ENCODE measurements at places on chromosomes 12 and 14. TPM values are rescaled to one million over a fixed set of nuclear protein-coding genes. Genes with fewer than 3 reads are reported as not detected.
A peak's percentile ranks its signal among the peaks of the same experiment; 100 is the strongest.

AGAP2 gene
- total RNA-seq = 54.4 TPM

GRCh38 chr12:119008691-119009221 lies 27.4 kb downstream of the SRRM4 start:
- peaks cover 37% of the 10 kb centered on the region for H3K27me3 ChIP-seq
- H3K4me1 ChIP-seq = no peaks in the 10 kb centered on the region
- H3K27ac ChIP-seq = no peak overlapping the region
- DNase-seq = no peak
- H3K36me3 ChIP-seq = peaks cover 48% of the 10 kb centered on the region

TRHDE gene
- not detected for total RNA-seq

TMEM120B gene
- total RNA-seq = 14.4 TPM

DNA sequence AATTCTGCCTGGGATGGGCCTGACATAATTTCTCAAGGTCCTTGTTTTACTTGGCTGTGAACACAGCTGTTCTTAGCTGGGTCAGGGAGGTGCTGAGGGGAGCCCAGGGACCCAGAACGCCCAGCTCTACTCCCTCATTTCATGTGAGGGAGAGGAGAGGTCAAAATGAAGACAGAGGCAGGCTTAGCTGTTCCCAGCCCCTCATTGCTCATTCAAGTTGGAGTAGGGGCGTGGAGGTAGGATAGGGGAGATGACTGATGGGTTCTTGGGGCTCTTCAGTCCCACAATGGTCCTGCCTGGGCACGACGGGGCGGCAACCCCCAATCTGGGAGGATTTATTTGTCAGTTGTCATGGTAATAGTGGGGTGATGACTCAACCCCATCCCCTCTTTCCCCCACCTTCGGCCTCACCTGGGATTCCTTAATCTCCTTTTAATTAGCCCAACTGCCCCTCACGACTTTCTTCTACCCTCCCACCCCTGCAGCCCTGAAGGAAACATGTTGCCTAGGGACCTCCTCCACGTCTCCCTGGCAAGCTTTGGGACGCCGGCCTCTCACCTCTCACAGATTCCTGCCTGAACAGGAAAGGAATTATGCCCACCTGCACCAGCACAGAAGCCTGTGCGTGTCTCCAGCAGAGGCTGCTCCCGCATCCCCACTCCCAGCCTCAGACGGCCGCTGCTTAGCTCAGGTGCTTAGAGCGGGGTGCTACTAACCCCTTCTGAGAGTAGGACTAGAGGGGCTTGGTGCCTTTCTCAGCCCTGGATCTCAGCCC lies 10.2 kb downstream of the SPRYD3 start:
- no peak overlapping the region for H3K4me3 ChIP-seq
- no peaks in the 10 kb centered on the region for H3K27me3 ChIP-seq
- H3K27ac ChIP-seq = no peak overlapping the region
- no peak for DNase-seq

GRCh38 chr12:58615047-58615446 lies 305.3 kb downstream of the LRIG3 start:
- H3K4me1 ChIP-seq = no peaks in the 10 kb centered on the region
- H3K4me3 ChIP-seq = no peak overlapping the region
- H3K27ac ChIP-seq = no peak overlapping the region
- H3K27me3 ChIP-seq = peaks cover 4% of the 10 kb centered on the region
- no peak for DNase-seq

DNA sequence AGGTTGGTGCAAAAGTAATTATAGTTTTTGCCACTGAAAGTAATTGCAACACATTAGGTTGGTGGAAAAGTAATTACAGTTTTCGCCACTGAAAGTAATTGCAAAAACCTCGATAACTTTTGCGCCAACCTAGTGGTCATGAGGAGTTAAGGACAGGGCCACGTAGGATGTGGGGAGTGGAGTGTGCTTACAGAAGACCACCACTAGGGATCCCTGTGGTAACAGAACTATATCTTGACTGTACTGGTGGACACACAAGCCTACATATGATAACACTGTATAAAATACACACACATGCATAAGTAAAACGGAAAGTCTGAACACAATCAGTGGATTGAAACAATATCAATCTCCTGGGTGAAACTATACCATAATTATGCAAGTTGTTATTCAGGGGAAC lies 187.4 kb upstream of the ABCD2 start:
- DNase-seq = no peak
- H3K4me3 ChIP-seq = no peak overlapping the region
- no peaks in the 10 kb centered on the region for H3K4me1 ChIP-seq
- H3K27ac ChIP-seq = no peak overlapping the region
- no peaks in the 10 kb centered on the region for H3K36me3 ChIP-seq

GRCh38 chr14:23478109-23478759 lies 8.7 kb downstream of the NGDN start:
- DNase-seq = peak; percentile 38
- no peak overlapping the region for H3K27ac ChIP-seq
- no peak overlapping the region for H3K4me3 ChIP-seq
- peaks cover 15% of the 10 kb centered on the region for H3K36me3 ChIP-seq
- peaks cover 7% of the 10 kb centered on the region for H3K4me1 ChIP-seq

CDH24 gene
- total RNA-seq = 0.96 TPM

ACAD10 gene
- 57.3 TPM for total RNA-seq

GRCh38 chr12:41795910-41796309 lies 348.8 kb downstream of the GXYLT1 start:
- H3K4me1 ChIP-seq = no peaks in the 10 kb centered on the region
- no peaks in the 10 kb centered on the region for H3K36me3 ChIP-seq
- peaks cover 7% of the 10 kb centered on the region for H3K27me3 ChIP-seq
- H3K4me3 ChIP-seq = no peak overlapping the region
- DNase-seq = no peak

GRCh38 chr12:129903092-129903945 lies 506 bp downstream of the TMEM132D start:
- H3K27me3 ChIP-seq = peaks cover 35% of the 10 kb centered on the region
- no peaks in the 10 kb centered on the region for H3K4me1 ChIP-seq
- H3K27ac ChIP-seq = no peak overlapping the region
- H3K4me3 ChIP-seq = no peak overlapping the region

DNA sequence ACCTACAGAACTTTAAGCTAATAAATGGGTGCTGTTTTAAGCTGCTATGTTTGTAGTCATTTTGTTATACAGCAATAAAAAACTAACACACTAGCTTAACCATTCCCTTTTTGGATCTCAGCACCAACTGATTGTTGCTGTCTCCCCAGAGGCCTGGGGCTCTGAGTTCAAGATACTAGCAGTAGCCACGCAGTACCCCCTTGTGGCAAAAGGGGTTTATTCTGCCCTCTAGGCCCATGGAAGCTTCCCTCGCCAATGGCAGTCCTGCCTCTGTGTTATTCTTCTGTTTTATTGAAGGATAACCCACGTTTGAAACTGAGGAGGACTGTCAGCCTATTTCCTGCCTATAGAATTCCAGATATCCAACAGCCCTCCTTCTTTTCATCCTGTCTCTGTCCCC lies 455.3 kb upstream of the ATP2B1 start:
- no peaks in the 10 kb centered on the region for H3K36me3 ChIP-seq
- H3K27me3 ChIP-seq = peaks cover 4% of the 10 kb centered on the region
- no peak overlapping the region for H3K27ac ChIP-seq
- H3K4me3 ChIP-seq = no peak overlapping the region

DNA sequence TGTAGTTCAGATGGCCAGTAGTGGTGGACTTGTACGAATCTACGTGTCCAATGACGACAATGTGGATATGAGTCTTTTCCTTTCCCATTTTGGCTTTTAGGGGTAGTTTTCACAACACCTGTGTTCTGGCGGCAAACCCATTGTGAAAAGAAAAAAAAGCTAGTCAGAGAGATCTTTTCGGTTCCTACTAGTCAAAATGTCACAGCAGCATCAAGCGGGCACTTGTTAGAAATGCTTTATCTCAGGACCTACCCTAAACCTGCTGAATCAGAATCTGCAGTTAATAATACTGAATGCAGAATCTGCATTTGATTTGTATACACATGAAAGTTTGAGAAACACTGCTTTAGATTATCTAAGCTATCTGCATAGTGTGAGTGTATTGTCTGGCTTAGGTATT lies 18.3 kb downstream of the AEBP2 start:
- H3K27me3 ChIP-seq = no peaks in the 10 kb centered on the region
- peak overlapping the region; percentile 84 for H3K27ac ChIP-seq
- H3K4me3 ChIP-seq = peak overlapping the region; percentile 7

BAZ1A gene
- 44.5 TPM for total RNA-seq

DNA sequence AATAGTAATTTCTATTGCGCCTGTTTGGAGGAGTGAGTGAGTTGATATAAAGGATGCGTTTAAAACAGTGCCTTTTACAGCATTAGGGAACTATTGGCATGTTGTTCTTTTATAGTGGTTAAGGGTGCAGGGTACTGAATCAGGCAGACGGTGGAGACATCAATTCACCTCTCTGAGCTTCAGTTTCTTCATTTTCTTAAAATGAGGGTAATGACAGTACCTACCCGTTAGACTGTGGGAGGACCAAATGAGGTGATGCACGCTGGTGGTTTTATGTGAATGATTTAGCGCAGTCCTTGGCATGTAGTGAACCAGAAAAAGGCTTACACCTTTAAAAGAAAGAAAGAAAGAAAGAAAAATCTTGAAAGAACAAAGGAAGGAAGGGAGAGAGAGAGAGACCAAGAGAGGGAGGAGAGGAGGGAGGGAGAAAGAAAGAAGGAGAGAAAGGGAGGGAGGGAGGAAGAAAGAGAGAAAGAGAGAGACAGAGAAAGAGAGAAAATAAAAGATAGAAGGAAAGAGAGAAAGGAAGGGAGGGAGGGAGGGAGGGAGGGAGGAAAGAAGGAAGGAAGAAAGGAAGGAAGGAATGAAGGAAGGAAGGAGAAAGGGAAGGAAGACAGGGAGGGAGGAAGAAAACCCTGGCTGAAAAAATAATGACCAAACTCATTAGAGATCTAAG lies 22.2 kb upstream of the CCND2 start:
- peak overlapping the region; percentile 71 for H3K4me3 ChIP-seq
- peaks cover 8% of the 10 kb centered on the region for H3K4me1 ChIP-seq
- no peak for DNase-seq
- peak overlapping the region; percentile 62 for H3K27ac ChIP-seq

All from naive thymus-derived CD8-positive, alpha-beta T cell (primary cell).